ENCODE measurements at places on chromosomes 7 and 10. TPM values are rescaled to one million over a fixed set of nuclear protein-coding genes. Genes with fewer than 3 reads are reported as not detected.

GRCh38 chr7:51344406-51345138, 28.0 kb upstream of the COBL start:
- no peak for ATAC-seq

- no peak for ATAC-seq
These were observed 1.8 kb downstream of the ZMYND11 start for GRCh38 chr10:137031-137430.

TMEM229A gene
- total RNA-seq = 0.97 TPM

SPDYE5 gene
- total RNA-seq = 1.9 TPM

ATOH7 gene
- total RNA-seq = 0.22 TPM

- peak; percentile 14 for ATAC-seq
These were observed 61.8 kb upstream of the LRRN3 start for GRCh38 chr7:111029141-111029572.

MRC1 gene
- 0.10 TPM for total RNA-seq

GRCh38 chr7:42774436-42774835, 137.4 kb downstream of the C7orf25 start:
- no peak for ATAC-seq

STEAP2 gene
- total RNA-seq = 10.7 TPM

NAPEPLD gene
- total RNA-seq = 6.1 TPM

GRCh38 chr7:378551-379455, 88.8 kb downstream of the FOXL3 start:
- ATAC-seq = peak; percentile 41

SFTPA1 gene
- total RNA-seq = 0.43 TPM

DNA sequence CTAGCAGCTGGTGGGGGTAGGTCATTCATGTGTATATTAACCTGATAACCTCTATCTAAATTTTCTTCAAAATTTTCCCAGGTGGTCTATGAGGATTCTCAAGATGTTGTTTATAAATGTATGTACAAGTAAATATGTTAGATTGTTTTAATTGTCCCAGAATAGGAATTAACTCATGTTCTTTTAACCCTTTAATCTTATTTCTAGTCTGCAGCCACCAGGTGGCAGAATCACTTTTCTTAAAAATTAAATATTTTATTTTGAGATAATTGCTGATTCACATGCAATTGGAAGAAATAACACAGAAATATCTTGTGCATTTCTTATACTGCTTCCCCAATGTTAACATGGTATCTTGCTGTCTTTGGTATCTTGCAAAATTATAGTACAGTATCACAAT, 589.5 kb downstream of the ARL4A start:
- ATAC-seq = no peak

TUBB8 gene
- 2.8 TPM for total RNA-seq
